ENCODE measurements at places on chromosomes 1 and 21.
A peak's percentile ranks its signal among the peaks of the same experiment; 100 is the strongest.

DNA sequence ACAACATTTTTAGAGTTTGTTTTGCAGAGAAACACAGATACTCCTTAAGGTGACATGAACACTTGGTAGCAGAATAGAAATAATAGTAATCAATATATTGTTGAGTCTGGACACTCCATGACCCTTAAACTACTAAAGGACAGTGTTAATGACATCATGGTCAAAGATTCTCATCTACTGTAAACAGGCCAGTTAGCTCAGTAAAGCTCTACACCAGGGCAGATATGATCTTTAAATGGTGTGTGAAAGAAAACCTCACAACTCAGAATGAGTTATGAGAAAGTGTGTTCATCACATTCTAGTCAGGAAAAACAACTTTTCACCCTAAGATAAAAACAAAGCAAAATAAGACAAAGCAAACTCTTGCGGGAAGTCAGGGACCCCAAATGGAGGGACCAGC lies 58.1 kb upstream of the ADAMTS5 start:
- no peak for DNase-seq

GRCh38 chr21:22192766-22193165 lies 1194.6 kb downstream of the NCAM2 start:
- DNase-seq = no peak

DNA sequence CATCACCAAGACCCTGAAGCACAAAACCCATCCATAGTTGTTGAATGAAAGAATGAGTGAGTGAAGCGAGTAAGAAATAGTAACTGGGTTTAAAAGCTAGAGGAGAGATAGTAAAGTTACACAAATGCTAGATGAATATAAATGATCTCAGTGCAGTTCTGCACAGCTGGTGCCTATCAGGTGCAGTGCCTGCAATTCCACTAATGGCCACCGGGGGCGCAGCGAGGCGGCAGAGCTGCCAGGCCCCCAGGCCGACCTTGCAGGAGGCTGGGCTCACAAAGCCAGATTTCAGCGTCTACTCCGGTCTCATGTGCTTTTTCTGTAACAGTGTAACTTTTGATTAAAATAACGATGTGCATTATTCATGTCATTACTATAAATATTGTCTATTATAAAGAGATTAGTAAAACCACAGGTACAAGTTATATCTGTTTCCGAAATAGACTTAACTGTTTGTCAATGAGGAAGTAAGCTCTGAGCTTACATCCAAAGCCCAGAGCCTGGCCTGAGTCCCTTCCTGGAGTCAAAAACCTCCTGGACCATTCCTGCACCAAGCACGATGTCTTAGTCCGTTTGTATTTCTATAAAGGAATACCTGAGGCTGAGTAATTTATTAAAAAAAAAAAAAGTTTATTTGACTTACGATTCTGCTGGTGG lies 477.6 kb downstream of the NPHP4 start:
- DNase-seq = peak; percentile 73

DNA sequence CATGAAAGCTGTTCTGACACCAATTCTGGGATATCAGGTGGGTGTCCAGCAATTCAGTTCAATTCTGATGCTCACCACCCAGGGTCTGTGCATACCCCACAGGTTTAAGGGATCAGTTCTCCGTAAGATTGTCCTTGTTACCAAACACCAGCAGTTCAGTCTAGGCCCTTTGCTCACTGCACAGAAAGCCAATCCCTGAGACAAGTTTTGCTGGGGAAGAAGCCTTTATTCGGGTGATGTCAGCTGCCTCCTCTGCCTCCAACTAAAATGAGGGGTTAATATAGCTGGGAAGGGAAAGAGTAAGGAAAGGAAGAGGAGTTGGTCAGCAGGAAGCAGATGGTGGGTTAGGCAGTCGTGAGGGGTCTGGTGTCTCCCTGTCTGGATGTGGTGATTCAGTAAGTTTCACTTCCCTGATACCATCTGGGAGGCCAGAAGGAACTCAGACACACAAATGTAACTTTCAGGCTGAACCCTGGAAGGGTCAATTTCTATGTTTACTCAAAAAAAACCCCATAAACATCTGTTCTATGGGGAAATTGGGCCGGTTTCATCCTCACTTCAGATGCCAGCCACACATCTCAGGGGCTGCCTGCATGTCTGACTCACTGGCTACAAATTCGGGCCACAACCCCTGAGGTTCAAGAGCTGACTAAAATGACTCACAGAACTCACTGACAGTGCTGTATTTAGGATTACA lies 83.3 kb upstream of the PGBD5 start:
- DNase-seq = no peak

- no peak for DNase-seq
Observed at GRCh38 chr1:19342062-19342750, 30.1 kb downstream of the SLC66A1 start.

- DNase-seq = no peak
Observed at GRCh38 chr1:58333511-58333910, 213.0 kb downstream of the OMA1 start.
